ENCODE measurements at places on chromosomes 12 and 14.

DNA sequence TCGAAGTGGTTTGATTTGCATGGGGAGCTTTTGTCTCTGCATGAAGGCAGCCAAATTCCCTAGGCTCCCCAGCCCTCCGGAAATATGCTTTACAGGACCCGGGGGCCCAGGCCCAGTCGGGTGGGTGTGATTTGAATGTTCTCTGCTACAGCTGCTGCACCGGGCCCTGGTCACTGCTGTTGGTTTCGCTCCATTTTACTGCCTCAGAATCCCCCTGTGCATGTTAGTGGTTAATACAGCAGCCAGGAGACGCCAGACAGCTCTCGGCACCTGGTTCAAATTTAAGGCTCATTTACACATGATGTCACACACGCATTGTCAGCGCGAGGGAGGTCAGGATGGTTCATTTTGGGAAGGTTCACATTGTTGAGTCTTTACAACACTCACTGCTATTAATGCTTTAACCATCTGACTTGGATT, 99.6 kb downstream of the SLC38A6 start:
- no peak for DNase-seq

GRCh38 chr14:52312931-52313355, 1.2 kb upstream of the PTGER2 start:
- no peak for DNase-seq

DNA sequence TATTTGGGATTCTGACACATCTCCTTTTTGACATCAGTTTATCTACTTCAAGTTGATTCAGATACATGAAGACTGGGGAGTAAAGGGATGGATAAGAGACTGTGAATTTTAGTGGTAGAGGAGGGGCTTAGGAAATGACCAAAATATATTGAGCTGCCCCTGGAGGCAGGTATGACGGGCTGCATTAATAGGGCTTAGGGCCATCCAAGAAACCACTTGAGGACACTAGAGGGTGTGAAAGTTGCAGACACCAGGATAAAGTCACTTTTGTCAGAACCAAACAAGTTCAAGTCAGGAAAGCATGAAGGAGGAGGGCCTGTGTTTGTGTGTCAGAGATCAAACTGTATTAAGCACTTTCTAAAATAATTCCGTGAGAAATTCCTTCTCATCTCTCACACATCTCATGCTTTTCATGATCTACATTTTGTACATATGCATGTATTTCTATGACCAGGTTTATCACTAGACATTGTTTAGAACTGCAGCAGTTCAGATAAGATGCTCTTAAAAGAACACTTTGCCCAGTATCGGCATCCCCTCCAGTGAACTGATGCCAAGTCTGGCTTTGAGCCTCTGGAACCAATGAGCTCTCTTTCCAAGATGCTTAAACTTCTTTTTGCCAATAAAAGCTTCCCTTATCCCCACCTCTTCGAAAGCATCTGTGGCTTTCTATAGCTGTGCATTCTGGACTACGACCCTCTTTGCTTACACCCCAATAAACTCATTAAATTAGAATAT, 136.9 kb downstream of the SLC38A1 start:
- no peak for DNase-seq

GRCh38 chr12:78388461-78388860, 476.1 kb upstream of the SYT1 start:
- DNase-seq: no peak

- no peak for DNase-seq
These were observed 108.8 kb downstream of the TXNDC16 start for GRCh38 chr14:52443506-52443905.

GRCh38 chr14:68935761-68936214, 43.3 kb downstream of the ACTN1 start:
- no peak for DNase-seq

GRCh38 chr12:120138366-120138765, 21.8 kb upstream of the RAB35 start:
- DNase-seq: no peak

- DNase-seq: no peak
These were observed 41.8 kb upstream of the CORO1C start for GRCh38 chr12:108772891-108773797.

DNA sequence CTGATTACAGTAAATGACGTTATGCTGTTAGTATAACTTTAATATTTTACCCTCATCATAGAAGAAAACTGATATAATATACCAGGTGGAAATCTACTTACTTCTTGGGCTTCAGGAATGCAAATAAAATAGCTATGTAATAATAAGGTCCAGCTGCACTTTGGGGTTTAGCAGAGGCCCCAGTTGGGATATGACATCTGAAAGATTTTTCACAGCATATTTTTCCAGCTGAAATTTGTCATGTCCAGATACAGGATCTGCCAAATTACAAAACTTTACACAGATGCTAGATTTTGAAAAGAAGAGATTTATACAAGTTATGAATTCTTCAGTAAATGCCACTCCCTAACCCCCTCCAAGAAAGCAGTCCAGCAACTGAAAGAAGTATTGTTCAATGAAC, 29.2 kb upstream of the DCN start:
- no peak for DNase-seq

GRCh38 chr12:124481772-124482566, 85.4 kb downstream of the NCOR2 start:
- no peak for DNase-seq

DNA sequence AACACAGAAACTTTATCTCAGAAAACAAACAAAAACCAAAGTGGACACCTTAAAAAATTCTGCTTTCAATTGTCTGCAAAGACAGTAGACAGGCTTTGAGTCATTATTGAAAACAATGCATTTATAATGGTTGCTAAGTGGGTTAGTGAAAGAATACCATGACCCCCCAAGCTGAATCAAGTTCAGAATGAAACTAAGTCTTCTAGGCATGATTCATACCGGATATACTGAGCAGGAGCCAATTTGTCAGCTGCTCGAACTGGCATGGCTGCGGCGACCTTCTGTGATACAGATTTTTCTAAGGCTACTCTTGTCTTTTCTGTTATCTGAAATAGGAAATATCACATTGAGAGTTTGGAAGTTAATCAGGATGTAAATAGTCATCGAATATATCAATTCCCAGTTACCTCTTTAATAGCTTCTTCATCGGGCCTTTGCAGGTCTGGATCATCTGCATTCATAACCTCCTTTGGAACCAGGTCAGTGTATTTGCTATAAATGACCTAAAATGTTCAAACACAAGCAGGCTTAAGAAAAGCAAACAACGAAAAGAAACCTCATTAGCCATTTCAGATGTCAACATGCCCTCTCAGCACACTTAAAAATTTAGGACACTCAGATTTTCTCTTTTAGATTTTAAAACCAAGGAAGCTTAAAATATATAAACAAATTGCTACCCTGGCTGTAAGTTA, 22.3 kb downstream of the SNW1 start:
- no peak for DNase-seq

GRCh38 chr14:38412654-38413053, 156.8 kb upstream of the CLEC14A start:
- DNase-seq: no peak

GRCh38 chr12:131395971-131396573, 314.8 kb upstream of the SFSWAP start:
- DNase-seq: no peak

DNA sequence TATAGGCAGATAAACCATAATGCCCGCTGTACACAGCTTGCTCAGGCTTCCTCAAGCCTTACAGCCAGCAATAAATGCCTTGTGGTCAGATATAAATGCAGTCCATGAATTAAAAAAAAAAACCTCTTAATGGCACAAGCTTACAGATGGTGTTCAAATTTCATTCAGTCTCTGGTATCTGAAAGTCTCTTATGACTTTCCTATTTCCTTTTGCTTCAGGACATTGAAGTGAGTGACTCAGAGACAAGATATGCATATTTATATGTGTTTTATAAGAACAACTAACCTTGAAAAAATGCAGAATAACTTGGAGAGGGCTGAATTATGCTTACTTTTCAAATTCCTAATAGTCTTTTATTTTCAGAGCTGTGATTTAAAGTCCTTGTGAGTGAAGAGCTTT, 426.9 kb upstream of the MIS18BP1 start:
- DNase-seq: no peak

GRCh38 chr12:98492580-98493140, 22.7 kb upstream of the TMPO start:
- DNase-seq: no peak

DNA sequence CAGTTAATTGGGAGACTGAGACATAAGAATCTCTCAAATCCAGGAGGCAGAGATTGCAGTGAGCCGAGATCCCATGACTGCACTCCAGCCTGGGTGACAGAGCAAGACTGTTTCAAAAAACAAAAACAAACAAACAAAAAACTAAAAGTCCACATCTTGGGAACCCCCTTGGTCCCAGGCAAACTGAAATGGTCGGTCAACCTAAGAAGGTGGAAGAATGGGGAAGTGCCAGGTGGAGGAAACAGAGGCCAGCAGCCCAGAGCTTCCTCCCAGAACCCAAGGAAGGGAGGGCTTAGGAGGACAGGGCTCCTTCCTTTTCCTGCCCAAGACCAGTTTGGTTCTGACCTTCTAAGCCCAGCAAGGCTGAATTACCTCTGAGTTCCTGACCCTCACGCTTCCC, 121.0 kb upstream of the FUT8 start:
- DNase-seq: no peak

- DNase-seq: no peak
These were observed 257.1 kb downstream of the SSPN start for GRCh38 chr12:26452511-26452910.

DNA sequence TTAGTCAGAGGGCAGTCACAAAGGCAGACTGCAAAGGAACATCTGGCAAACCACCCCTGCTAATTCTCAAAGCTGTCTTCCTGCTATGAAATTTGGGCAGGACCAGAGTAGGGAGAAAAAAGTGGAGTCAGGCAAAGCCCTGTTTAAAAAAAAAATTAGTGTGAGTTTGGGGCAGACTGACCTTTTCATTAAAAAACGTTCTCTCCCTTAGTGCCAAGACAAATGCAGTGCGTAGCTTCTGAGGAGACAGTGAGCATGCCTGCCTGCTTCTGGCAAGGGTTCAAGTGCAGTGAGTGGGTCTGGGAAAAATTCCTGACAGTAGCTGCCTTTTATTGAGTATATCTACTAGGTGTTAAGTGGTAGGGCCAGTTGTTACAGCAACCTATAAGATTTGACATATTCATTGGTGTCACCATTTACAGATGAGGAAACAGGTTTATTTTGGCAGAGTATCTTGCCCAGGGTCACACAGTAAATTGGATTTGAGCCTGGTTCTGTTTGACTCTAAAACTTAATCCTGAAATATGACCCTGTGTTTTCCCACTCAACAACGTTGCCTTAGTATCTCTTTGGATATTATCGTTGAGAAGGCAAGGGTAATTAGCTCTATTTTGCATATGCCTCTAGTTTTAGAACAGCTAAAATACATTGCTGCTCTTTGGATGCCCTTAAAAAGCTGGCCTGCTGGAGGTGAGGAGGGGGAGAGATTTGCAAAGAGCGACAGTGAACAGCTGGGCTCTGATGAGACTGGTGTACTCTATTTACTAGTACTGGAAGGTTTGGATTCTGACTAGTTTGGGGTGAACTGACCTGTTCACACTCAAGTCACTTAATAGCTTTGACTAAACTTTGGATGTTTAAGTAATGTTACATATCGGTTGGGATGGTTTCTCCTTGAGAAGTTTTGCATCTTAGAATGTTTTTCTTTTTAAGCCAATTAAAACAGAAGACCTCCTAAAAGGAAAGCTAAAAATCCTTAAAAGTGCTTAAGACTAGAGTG, 72.8 kb downstream of the PAPOLA start:
- no peak for DNase-seq

- no peak for DNase-seq
These were observed 1435.7 kb downstream of the LRFN5 start for GRCh38 chr14:43042408-43042807.

DNA sequence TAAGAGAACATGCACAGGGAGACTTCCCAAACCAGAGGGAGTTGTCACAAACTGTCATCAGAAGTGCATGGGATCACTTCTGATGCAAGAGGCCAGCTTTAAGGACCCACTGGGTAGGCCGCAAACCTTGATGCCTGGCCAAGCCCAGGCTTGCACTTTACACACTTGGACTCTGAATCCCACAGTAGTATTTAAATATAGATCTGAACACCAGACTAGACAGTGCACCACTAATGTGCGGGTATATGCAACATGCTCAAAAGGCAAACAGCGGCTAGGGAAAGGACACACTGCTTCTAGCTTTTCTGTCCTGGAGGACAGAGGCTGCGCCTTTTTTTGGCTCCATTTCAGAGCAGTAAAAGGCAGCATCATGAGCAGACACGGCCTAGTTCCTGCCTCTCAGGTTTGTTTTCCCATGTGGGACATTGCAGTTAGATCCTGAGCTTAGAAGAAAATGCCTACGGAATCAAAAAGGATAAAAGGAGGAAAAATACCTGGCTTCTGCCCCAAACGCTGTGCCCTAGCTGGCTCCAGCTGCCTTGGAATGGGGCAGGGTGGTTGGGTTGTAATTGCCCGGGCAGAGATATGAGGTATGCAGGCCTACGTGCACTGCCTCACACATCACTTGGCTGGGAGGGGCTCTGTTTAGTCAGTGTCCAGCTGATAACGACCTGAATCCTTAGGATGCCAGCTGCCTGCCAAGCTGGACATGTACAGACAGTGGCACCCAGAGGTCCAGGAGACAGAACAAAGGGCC, 84.5 kb upstream of the EGLN3 start:
- no peak for DNase-seq

DNA sequence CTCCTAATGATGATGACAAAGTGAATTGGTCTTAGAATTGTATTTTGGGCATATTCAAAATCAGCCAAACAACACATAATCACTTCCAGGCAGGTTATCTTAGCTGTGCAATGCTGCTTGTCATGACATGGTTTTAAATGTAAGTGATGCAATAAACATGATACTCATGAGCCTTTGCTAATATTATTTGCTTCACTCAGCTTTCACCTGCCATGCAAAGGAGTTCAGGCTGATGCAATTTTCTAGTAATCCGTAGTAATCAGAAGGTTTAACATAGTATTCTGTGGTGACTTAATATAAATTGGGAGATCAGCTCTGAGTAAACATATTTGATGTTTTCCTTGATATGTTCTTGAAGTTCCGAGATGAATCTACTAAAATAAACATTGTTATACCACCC, 29.1 kb downstream of the TMEM260 start:
- DNase-seq: no peak

- DNase-seq: no peak
These were observed 9.4 kb downstream of the SSPN start for GRCh38 chr12:26204612-26205289.

- no peak for DNase-seq
These were observed 219.9 kb downstream of the AACS start for GRCh38 chr12:125284945-125285685.

- DNase-seq: no peak
These were observed 3.7 kb upstream of the AQP6 start for GRCh38 chr12:49969027-49969426.

DNA sequence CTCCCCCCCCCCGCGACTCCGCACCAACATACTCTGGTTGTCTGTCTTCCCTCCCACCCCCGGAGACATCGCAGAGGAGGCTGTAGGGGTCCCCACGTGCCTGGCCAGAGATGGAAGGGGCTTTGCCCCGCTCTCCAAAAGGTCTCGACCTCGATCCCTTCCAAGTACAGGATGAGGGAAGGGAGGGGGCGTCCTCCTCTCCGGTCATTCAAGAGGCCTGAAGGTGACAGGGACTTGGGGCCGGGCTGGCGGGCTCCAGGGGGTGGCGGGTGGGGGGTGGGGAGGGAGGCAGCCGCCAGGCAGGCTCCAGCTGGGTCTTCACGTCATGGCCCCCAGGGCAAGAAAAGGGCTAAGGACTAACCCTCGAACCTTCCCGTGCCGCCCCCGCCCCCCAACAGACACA, 15.1 kb downstream of the TBX3 start:
- DNase-seq: no peak

All from activated T-cell treated with anti-CD3 and anti-CD28 coated beads for 4 hours (primary cell).